Bronchus fibroblast of lung (primary cell): ENCODE measurements at places on chromosomes 1 and 21. TPM values are rescaled to one million over a fixed set of nuclear protein-coding genes. Genes with fewer than 3 reads are reported as not detected.

The CD52 gene
- total RNA-seq, result not detected in 2 replicates

The GGPS1 gene
- 14.0 and 15.3 TPM in 2 replicates for total RNA-seq

The CHIA gene
- not detected in 2 replicates for total RNA-seq

The PLA2G2F gene
- total RNA-seq, result not detected in 2 replicates

The PDZK1 gene
- total RNA-seq, result under 0.01 and 0.30 TPM in 2 replicates

The PGM1 gene
- 53.2 and 54.0 TPM in 2 replicates for total RNA-seq

The RSPO1 gene
- under 0.01 and 0.17 TPM in 2 replicates for total RNA-seq

The COL8A2 gene
- 1.3 TPM in 2 replicates for total RNA-seq

The LCE6A gene
- not detected in 2 replicates for total RNA-seq

The PLA2G2E gene
- total RNA-seq, result not detected in 2 replicates

The HHAT gene
- total RNA-seq, result 1.3 and 1.5 TPM in 2 replicates

The CNR2 gene
- total RNA-seq, result not detected in 2 replicates

The KCNN3 gene
- not detected in 2 replicates for total RNA-seq

The ASCL5 gene
- under 0.01 TPM in 1 of 2 replicates, not detected in the other for total RNA-seq

The RNF11 gene
- 42.2 and 43.3 TPM in 2 replicates for total RNA-seq

The RHOC gene
- total RNA-seq, result 589 and 632 TPM in 2 replicates

The GNG12 gene
- total RNA-seq, result 72.4 and 85.6 TPM in 2 replicates

The OPRD1 gene
- total RNA-seq, result not detected in 2 replicates

The SLC35F3 gene
- total RNA-seq, result not detected in 2 replicates

The AZIN2 gene
- total RNA-seq, result 4.5 and 5.2 TPM in 2 replicates

The CYB561D1 gene
- total RNA-seq, result 3.1 and 3.2 TPM in 2 replicates

The MFSD2A gene
- total RNA-seq, result 2.0 and 4.0 TPM in 2 replicates

The LEMD1 gene
- not detected in 2 replicates for total RNA-seq

The AUNIP gene
- total RNA-seq, result 5.1 and 9.1 TPM in 2 replicates

The FCGR2B gene
- total RNA-seq, result not detected in 2 replicates

The ASAP3 gene
- total RNA-seq, result 25.6 TPM in 2 replicates

The NID1 gene
- total RNA-seq, result 68.3 and 69.0 TPM in 2 replicates

The MRPS15 gene
- 175 and 183 TPM in 2 replicates for total RNA-seq

The KIF2C gene
- 64.9 and 71.5 TPM in 2 replicates for total RNA-seq

The ARMH1 gene
- total RNA-seq, result 0.30 TPM in 1 of 2 replicates, not detected in the other

The SERPINC1 gene
- total RNA-seq, result 0.15 TPM in 1 of 2 replicates, not detected in the other

The MYBPH gene
- not detected in 2 replicates for total RNA-seq

The SPATA21 gene
- total RNA-seq, result not detected in 2 replicates

The EPHA8 gene
- not detected in 2 replicates for total RNA-seq

The GPATCH2 gene
- 5.8 and 7.7 TPM in 2 replicates for total RNA-seq

The SDE2 gene
- 8.3 and 11.6 TPM in 2 replicates for total RNA-seq

The SH2D5 gene
- 5.2 and 5.5 TPM in 2 replicates for total RNA-seq

The AADACL3 gene
- total RNA-seq, result not detected in 2 replicates

The CBR3 gene
- 24.1 and 25.9 TPM in 2 replicates for total RNA-seq

The CADM3 gene
- under 0.01 and 0.34 TPM in 2 replicates for total RNA-seq

The TTC39A gene
- 0.30 TPM in 1 of 2 replicates, not detected in the other for total RNA-seq

The MPZ gene
- total RNA-seq, result 1.2 and 1.3 TPM in 2 replicates

The KDM5B gene
- total RNA-seq, result 21.9 and 26.4 TPM in 2 replicates

The CRYBG2 gene
- 1.3 TPM in 1 of 2 replicates, not detected in the other for total RNA-seq

The GUCA2B gene
- not detected in 2 replicates for total RNA-seq

The PYGO2 gene
- total RNA-seq, result 16.8 and 19.2 TPM in 2 replicates

The SNIP1 gene
- 8.6 and 10.1 TPM in 2 replicates for total RNA-seq

The RGSL1 gene
- not detected in 2 replicates for total RNA-seq

The FLG2 gene
- total RNA-seq, result not detected in 2 replicates

The AGT gene
- under 0.01 and 0.17 TPM in 2 replicates for total RNA-seq

The ERICH3 gene
- total RNA-seq, result not detected in 2 replicates

The WDR64 gene
- total RNA-seq, result not detected in 2 replicates

The PLEKHN1 gene
- 1.2 and 1.9 TPM in 2 replicates for total RNA-seq

The ATP1A2 gene
- total RNA-seq, result 0.50 and 1.5 TPM in 2 replicates

The C1orf87 gene
- total RNA-seq, result under 0.01 TPM in 1 of 2 replicates, not detected in the other
